Occipital lobe (tissue), 3 donors: ENCODE measurements at places on chromosomes 1 and 21. TPM values are rescaled to one million over a fixed set of nuclear protein-coding genes. Genes with fewer than 3 reads are reported as not detected.

Gene IGSF3
- total RNA-seq = 115 TPM

Gene YBEY
- 11.7 TPM for total RNA-seq

Gene NEGR1
- 40.9 TPM for total RNA-seq

Gene PIK3R3
- 25.3 TPM for total RNA-seq

Gene LCE2A
- total RNA-seq = not detected

Gene IFI44
- 57.1 TPM for total RNA-seq

Gene GFI1
- total RNA-seq = not detected

Gene CAPZB
- 38.4 TPM for total RNA-seq

Gene SPRR1A
- not detected for total RNA-seq

Gene KCND3
- 12.6 TPM for total RNA-seq

Gene FAM177B
- total RNA-seq = not detected

Gene CYP4Z1
- total RNA-seq = 0.47 TPM

Gene TRAF5
- 13.9 TPM for total RNA-seq

Gene LMO4
- 709 TPM for total RNA-seq

Gene LHX8
- not detected for total RNA-seq

Gene CFAP107
- not detected for total RNA-seq

Gene GNG5
- 2.8 TPM for total RNA-seq

Gene BACE2
- total RNA-seq = 8.6 TPM

Gene TSSK3
- total RNA-seq = not detected
